ENCODE measurements at places on chromosomes 5 and 9.

DNA sequence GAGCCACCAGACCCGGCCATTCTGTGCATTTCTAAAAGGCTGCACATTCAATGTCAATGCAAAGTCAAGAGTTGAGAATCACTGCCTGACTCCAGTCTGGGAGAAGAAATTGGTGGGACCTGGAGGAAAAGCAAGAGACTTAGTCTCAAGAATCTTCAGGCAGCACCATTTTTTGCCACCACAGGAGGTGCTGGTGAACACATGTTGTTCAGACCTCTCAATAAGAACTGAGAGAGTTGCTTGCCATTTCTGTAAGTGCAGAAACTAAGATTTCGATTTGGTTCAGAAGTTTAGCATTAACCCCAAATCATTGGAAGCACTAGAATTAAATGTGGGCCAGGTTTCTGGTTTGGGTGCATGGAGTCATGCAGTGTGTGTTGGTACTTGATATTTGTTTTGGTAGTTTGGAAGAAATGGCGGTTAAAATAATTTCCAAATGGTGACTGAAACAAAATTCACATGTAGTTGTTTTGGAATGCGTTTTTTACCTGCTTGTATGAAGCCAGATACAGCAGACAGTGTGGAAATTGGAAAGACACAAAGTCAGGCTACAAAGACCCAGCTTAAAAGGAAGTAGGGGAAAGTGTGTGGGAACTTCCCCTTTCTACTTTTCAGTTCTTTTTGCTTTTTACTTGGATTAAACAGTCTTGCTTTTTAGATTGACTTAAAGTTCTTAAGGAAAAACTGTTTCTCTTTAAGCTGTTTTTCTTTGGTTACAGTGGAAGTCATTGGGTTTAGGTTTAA, 20.4 kb downstream of the PDE8B start:
- DNase-seq, result no peak

DNA sequence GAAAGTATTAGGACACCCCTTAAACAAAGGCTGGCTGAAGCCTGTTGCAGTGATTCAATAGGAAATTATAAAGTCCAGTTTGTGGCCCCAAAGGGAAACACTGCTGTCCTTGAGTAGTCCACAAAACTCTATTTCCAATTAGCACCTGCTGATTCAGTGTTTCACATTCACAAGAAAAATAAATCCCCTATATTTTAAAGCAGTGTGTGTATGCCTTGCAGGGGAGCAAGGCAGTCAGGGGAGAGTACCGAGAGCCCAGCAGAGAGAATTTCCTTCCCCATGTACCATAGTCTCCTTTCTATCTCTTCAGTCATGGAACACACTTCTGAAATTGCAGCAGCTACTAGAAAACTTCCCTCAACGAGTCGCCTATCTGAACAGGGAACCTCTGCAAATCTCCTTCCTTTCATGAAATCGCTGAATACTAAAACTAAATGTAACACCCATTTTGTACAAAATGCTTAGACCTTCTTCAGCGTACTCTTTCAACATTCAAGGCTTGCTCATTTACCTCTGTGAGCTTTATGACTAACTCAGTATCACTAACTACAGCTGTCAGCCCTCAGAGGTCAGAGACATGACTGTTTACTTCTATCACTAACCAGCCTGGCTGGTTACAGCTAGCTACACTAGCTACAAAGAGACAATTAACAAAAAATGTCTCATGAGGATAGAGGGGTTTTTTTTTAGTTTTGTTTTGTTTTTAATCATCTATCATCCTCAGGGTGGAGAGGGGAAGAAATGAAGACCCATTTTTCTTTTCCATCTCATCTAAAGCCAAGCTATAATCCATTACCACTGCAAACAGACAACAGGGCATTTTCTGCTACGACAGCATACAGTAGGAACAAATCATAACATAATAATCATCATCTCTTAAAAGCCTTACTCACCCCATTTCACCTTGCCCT, 188.7 kb downstream of the EBF1 start:
- DNase-seq, result no peak

DNA sequence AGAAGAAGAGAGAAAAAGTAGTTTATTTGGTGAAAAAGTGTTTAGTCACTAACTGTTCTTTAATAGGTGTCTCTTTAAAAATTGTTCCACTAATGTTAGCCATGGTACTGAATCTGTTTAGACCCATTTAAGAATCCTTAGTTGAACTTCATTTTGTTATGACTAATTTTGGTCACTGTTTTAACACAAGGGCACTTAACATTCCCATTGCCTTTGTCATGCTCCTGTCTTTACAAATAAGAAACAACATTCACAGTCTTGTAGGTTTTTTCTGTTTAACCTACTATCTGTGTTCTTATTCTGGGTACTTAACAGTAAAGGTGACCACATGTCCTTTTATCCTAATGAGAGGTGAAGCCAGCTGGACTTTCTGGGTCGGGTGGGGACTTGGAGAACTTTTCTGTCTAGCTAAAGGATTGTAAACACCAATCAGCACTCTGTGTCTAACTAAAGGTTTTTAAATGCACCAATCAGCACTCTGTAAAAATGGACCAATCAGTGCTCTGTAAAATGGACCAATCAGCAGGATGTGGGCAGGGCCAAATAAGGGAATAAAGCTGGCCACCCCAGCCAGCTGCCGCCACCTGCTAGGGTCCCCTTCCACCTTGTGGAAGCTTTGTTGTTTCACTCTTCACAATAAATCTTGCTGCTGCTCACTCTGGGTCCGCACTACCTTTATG, 116.7 kb downstream of the WDR70 start:
- DNase-seq, result peak; percentile 32

GRCh38 chr9:21817176-21817575, 14.7 kb downstream of the MTAP start:
- no peak for DNase-seq

DNA sequence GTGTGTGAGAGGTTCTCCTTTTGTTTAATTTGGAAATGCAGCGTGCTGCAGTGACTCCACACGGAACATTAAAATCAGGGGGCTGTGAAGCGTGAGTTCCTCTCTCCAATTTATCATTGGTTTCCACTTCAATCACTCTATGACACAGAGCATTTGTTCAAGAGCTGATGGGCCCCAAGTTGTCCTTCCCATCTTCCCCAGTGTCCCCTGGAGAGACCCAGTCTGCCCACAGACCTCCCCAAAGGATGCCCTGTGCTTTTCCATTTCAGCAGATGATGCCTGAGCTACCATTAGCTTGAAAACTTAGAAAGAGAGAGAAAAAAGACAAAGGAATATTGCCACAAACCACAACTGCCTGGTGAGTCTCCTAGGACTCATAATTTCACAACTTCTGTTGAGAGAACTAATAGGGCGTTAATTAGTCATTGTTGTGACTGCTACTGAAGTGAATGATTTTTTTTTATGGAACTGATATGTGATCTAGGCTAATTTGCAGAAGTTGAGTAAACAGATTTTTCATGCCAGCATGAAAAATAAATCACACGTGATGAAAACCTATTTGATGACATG, 772.7 kb downstream of the SEMA5A start:
- DNase-seq, result no peak

DNA sequence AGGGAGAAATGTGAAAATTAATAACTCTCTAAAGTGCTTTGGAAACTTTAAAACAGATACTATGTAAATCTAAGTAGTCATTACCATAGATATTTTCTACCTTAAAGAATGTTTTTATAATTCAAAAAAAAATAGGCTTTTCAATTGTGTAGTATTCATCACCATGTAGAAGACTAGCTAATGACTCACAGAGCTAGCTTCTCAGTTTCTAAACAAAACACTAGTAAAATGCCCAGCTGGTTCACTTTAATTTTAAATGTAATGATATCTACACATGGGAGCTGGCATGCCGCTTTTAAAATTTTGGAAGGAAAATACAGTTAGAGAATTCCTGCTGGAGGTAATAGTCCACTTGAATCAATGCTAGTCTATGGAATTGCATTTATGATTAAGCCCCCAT, 509.8 kb downstream of the CSNK1G3 start:
- no peak for DNase-seq

GRCh38 chr5:111461255-111461671, 51.1 kb downstream of the STARD4 start:
- DNase-seq, result no peak

DNA sequence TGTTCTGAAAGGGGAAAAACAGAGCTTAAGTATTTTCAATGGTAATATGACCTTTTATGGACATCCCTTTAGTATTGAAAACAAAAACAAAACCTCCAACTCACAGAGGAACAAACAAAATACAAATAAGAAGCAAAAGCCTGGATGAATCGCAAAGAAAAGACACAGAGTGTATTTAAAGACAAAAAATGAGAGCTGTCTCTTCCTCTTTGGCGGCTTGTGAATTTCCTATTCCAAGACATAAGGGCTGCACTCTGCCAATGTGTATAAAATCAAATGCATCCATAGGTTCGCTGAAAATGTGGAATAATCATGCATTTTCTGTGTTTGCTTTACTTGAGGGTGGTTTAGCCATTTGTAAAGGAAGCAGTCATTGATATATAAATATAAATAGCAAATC, 739.3 kb upstream of the ZNF608 start:
- no peak for DNase-seq

- DNase-seq, result no peak
These were observed 49.6 kb downstream of the NSUN2 start for GRCh38 chr5:6583049-6583880.

DNA sequence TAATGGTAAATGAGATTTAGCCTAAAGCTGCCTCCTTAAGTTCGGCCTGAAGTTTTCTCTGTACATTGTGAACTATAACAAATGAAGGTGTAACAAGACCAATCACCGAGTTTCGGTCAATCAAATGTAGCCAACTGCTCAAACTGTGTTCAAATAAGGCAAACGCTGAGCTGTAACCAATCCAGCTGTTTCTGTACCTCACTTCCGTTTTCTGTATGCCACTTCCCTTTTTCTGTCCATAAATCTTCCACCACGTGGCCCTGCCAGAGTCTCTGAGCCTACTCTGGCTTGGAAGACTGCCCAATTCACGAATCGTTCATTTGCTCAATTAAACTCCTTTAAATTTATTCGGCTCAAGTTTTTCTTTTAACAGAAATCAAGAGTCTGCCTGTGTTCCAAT, 193.5 kb upstream of the KLF9 start:
- no peak for DNase-seq

- no peak for DNase-seq
These were observed 35.5 kb downstream of the FBXO10 start for GRCh38 chr9:37540634-37541033.

DNA sequence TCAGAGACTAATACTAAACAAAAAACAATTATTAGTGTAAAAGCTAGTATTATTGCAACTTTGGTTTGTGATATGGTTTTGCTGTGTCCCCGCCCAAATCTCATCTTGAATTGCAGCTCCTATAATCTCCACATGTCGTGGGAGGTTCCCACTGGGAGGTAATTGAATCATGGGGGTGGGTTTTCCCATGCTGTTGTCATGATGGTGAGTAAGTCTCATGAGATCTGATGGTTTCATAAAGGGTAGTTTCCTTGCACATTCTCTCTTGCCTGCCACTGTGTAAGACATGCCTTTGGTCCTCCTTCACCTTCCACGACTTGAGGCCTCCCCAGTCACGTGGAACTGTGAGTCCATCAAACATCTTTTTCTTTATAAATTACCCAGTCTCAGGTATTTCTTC, 325.9 kb upstream of the DAB2 start:
- no peak for DNase-seq

GRCh38 chr5:166004006-166004405, 2287.4 kb upstream of the WWC1 start:
- DNase-seq, result no peak

DNA sequence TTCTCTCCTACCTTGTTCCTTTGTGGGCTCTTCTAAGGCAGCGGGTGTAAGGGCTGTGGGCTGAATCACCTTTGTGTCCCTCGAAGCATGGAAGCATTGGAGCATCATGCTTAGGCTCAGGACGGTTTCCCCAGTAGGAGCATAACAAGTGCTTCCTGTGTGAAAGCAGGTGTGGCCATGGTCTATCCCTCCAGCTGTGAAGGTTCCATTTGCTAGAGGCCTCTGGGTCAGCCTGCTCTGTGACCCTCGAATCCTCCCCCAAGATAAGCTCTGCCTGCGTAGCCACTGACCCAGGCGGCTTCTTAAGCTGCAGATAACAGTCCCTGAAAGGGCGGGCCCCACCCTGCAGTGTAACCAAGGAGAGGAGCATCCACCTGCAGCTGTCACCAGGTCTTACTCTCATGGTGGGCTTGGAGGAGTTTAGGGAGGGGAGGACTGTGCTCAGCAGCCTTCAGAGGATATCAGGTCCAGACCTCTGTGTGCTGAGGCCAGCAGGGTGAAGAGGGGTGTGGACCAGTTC, 8.4 kb upstream of the NDST1 start:
- DNase-seq, result no peak

GRCh38 chr9:71719562-71719961, 48.8 kb downstream of the CEMIP2 start:
- DNase-seq, result no peak

GRCh38 chr5:68843624-68844364, 250.0 kb upstream of the SLC30A5 start:
- DNase-seq, result no peak

DNA sequence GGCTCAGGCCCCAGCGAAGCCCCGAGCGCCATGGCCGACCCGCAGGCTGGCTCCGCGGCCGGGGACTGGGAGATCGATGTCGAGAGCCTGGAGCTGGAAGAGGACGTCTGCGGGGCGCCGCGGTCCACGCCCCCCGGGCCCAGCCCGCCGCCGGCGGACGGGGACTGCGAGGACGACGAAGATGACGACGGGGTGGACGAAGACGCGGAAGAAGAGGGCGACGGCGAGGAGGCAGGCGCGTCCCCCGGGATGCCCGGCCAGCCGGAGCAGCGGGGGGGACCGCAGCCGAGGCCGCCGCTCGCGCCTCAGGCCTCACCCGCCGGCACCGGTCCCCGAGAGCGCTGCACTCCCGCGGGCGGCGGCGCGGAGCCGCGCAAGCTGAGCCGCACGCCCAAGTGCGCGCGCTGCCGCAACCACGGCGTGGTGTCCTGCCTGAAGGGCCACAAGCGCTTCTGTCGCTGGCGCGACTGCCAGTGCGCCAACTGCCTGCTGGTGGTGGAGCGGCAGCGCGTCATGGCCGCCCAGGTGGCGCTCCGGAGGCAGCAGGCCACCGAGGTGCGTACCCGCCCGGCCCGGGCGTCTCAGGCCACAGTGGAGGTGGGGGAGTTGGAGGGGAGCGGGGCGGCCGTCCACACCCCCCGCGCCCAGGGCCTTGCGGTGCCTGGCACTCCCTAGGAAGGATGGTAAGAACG, 1.6 kb downstream of the DMRT2 start:
- DNase-seq, result no peak
